ENCODE measurements at places on chromosomes 7 and 10. TPM values are rescaled to one million over a fixed set of nuclear protein-coding genes. Genes with fewer than 3 reads are reported as not detected.

The NEUROG3 gene
- not detected for polyA plus RNA-seq

The FKBP9 gene
- 125 TPM for polyA plus RNA-seq

The CDNF gene
- polyA plus RNA-seq = 3.3 TPM

The ADAM22 gene
- 13.6 TPM for polyA plus RNA-seq

The STK31 gene
- 1.4 TPM for polyA plus RNA-seq

The FFAR4 gene
- polyA plus RNA-seq = not detected

The AKR1C4 gene
- polyA plus RNA-seq = not detected

The NUTM2B gene
- polyA plus RNA-seq = 1.2 TPM

The NYAP1 gene
- polyA plus RNA-seq = 1.6 TPM

The GRID2IP gene
- 0.42 TPM for polyA plus RNA-seq

- no peak for DNase-seq
These were observed 5.0 kb upstream of the MSMB start for GRCh38 chr10:46050941-46051623.

GRCh38 chr7:11469028-11469745 is 362.8 kb downstream of the THSD7A start:
- no peak for DNase-seq

DNA sequence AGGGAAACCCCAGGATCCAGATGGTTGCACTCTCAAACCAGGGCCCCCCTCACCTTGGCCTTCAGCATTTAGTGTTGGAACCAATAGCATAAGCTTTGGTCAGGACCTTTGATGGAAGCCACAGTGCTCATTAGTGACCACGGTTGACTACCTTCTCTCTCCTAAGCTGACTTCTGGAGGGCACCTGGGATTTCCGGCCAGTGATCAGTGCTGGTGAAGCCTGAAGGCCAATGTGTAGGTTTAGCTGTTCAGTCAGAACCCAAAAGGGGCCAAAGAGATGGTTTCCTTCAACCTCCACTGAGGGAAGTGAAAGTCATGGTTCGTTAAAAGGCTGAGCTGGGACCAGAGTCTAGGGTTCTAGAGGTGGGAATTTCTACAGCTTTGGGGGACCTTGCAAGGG is 46.4 kb downstream of the TCF7L2 start:
- DNase-seq = no peak

GRCh38 chr10:114998993-114999392 is 61.0 kb downstream of the TRUB1 start:
- DNase-seq = no peak

GRCh38 chr10:98268694-98269431 is 869 bp upstream of the LOXL4 start:
- DNase-seq = no peak

GRCh38 chr7:142798451-142799436 is 28.0 kb downstream of the PRSS2 start:
- DNase-seq = no peak

DNA sequence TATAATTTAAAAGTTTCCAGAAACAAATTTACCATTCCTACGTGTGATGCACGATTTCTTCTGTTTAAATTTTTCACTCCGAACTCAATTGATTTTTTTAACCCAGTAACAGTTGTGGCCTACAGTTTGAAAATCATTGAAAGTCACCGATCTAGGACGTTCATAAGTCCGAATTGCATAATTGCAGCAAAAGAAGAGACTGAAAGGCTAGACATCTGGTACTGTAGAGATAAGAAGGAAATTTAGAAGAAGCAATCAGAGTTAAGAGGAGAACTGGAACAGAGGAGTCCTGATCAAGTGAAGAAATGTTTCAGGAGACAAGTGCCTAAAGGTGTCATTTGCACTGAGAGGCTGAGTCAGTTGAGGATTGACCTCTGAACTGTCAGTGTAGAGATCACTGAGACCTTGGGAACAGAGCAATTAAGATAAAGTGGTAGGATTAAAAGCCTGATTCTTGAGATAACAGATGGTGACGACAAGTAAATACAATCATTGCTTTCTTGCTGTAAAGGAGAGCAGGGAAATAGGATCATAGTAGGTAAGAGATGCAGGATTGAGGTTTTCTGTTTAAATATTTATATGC is 73.5 kb downstream of the ZFAND4 start:
- DNase-seq = no peak

GRCh38 chr10:110793886-110794285 is 77.8 kb upstream of the PDCD4 start:
- DNase-seq = no peak

DNA sequence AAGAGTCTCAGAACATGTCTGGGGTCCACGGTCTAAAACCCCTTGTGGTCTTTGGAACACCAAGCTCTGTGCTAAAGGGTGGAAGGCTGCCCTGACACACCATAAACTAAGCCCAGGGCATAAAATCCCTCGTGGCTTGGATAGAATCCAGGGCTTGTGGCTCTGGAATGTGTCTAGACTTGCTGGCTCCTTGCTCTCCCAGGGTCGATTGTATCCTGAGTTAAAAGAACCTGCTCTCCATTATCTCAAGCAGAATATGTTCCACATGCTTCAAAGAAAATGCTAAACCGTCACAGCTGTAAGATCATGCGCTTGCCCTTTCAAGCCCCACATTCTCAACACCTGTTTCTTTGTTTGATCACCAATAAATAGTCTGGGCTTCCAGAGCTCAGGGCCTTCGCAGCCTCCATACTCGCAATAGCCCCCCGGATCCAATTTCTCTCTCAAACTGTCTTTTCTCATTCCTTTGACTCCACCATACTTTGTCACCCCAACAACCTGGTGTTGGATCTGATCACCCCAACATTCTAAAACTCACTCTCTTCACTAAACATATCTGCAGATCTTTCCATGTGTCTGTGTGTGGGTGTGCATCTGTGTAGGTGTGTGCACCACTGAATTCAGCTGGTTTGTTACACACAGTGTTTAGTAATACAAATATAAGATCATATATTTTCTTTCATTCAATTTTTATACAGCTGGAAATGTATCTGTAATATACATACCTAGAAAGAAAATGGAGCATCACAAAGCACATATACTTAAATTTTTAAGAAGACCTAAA is 238.5 kb downstream of the ZMYND11 start:
- DNase-seq = no peak

DNA sequence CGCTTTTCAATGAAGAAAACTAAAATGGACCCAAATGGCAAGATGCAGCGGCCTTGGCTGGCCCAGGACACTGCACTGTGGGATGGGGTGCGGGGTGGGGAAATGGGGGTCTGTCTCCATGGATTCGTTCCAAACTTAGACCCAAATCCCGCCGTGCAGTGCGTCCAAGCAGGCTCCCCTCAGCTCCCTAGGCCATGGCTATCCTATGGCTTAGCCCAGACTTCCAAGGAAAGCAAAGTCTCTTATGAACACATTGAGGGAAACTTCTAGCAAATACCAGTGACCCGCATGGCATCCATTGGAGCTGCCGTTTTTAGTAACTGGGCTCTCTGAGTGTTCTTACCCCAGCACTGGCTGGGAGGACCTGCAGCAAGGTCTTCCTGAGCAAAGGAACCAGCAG is 122.5 kb downstream of the EBF3 start:
- no peak for DNase-seq

DNA sequence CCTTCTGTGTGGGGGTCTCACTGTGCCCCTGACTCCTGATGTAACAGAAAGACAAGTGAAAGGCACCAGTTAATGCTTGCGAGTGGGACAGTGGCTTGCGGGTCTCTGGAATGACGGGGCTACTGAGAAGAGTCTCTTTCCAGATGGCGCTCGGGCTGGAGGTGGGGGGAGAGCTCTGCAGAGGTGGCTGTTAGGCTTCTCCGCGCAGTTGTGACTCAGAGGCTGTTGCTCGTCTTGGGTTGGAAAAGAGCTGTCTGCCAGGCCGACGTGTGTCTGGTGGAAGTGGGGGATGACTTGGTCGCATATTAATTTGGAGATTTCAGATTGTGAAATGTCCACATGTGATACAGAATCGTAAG is 27.9 kb upstream of the SH2B2 start:
- no peak for DNase-seq

DNA sequence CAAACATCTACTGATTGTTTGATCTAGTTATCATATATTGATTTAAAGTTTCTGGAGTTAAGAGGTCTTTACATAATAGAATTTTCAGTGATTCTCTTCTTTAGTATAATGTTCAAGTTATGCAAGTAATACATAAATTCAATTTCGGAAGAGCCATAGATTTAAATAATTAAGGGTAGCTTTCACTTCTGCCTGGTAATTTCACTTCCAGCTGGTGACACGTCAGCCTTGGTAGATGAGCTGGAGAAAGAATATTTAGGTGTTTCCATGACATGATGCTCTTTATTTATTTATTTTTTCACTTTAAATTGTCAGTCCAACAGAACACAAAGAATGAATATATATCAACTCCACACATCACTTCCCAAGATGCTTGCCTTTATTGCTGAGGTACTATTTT is 5.2 kb upstream of the OTUD1 start:
- no peak for DNase-seq

- DNase-seq = peak; percentile 63
These were observed 43.7 kb downstream of the CPVL start for GRCh38 chr7:29102558-29103151.

DNA sequence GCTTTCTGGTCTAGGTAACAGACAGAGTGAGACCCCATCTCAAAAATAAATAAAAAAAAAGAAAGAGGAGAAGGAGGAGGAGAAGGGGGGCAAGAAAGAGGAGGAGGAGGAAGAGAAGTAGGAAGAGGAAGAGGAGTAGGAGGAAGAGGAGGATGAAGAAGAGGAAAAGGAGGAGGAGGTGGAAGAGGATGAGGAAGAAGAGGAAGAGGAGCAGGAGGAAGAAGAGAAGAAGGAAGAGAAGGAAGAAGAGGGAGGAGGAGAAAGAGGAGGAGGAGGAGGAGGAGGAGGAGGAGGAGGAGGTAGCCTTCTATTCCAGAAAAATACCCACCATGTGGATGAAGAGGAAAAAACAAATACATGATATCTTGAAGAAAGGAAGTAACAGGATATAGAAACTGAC is 172.1 kb downstream of the FRMD4A start:
- DNase-seq = no peak

Data from renal cortex interstitium (tissue), 15 donors.